Endothelial cell of umbilical vein (primary cell): ENCODE measurements at places on chromosomes 4 and X. TPM values are rescaled to one million over a fixed set of nuclear protein-coding genes. Genes with fewer than 3 reads are reported as not detected.

MAGEA12 gene
- total RNA-seq: not detected in 2 replicates

TMEM129 gene
- total RNA-seq: 23.2 and 24.8 TPM in 2 replicates

GRCh38 chrX:150762258-150763165 is 69.3 kb downstream of the MTMR1 start:
- no peak for DNase-seq

- DNase-seq: no peak
These were observed 583.0 kb downstream of the BCOR start for GRCh38 chrX:39514801-39515200.

- DNase-seq: no peak
These were observed 45.8 kb upstream of the SERTM2 start for GRCh38 chrX:111465669-111466068.

DNA sequence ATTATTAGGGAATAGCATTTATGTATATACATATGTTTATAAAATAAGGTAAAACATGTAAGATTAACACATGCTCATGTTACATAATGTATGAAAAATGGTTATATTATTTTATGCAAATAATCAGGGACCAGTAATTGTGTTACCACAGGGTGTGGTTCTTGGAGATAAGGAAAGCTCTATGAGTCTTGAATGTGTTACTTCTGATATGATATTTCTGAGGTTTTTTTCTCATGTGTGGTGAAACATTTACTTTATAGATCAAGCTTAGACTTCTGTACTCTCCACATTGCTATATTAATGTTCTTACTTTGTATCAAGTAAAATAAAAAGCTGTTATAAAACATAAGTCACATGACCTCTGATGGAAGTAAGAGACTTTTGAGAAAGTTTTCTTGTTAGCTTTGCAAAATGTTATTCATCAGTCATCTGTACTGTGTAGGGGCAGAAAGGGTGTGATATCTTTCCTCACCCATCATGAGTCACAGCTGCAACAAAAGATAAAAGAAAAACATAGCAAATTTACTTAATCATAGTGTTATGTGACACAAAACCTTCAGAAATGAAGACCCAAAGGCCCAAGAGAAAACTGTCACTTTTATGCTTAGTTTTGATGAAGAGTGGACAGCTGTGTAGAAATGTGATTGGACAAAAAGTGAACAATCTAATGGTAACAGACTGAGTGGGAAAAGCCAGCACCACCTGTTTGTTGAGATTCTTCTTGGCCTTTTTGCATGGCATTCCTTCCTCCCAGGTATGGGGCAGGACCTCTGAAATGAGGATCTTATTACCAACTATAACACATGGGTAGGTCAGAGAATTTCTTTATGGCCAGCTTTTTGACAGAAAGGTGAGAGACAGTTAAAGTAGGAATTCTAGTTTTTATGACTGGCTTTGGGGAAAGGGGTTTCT is 632.3 kb downstream of the PDHA2 start:
- peak; percentile 28 for DNase-seq

GRCh38 chr4:16860516-16860915 is 37.9 kb downstream of the LDB2 start:
- peak; percentile 85 for DNase-seq

- DNase-seq: no peak
These were observed 121.3 kb downstream of the NWD2 start for GRCh38 chr4:37365888-37366287.
